ENCODE measurements at places on chromosomes 1 and 21. TPM values are rescaled to one million over a fixed set of nuclear protein-coding genes. Genes with fewer than 3 reads are reported as not detected.
A peak's percentile ranks its signal among the peaks of the same experiment; 100 is the strongest.

DNA sequence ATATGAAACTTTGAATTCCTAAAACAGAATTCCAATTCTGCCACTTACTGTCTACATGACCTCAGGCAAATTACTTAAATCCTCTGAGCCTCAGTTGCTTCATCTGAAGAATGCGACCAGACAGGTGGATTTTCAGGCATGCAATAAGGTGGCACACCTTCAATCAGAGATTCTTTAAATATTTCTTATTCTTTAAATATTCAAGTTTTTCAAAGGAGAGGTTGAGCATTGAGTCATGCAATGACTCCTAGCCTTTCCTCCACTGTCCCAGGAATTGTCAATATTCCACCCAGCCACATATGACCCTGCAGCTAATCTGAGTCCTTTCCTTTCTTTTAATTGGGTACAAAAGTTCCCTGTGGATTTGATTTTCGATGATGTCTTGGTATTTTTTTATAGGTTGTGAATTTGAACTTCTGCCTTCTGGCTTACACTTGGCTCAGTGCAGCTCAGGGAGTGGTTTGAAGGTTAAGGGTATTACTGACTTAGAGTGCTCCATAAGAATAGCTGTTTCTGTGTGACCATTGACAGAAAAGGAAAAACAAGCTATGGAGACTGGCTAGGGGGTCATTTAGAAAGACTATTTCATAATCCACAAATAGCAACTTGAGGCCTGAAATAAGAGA, 52.2 kb upstream of the PRDX6 start:
- peaks cover 29% of the 10 kb centered on the region for H3K4me1 ChIP-seq
- no peak for DNase-seq
- H3K4me3 ChIP-seq: no peak overlapping the region
- no peaks in the 10 kb centered on the region for H3K36me3 ChIP-seq

DNA sequence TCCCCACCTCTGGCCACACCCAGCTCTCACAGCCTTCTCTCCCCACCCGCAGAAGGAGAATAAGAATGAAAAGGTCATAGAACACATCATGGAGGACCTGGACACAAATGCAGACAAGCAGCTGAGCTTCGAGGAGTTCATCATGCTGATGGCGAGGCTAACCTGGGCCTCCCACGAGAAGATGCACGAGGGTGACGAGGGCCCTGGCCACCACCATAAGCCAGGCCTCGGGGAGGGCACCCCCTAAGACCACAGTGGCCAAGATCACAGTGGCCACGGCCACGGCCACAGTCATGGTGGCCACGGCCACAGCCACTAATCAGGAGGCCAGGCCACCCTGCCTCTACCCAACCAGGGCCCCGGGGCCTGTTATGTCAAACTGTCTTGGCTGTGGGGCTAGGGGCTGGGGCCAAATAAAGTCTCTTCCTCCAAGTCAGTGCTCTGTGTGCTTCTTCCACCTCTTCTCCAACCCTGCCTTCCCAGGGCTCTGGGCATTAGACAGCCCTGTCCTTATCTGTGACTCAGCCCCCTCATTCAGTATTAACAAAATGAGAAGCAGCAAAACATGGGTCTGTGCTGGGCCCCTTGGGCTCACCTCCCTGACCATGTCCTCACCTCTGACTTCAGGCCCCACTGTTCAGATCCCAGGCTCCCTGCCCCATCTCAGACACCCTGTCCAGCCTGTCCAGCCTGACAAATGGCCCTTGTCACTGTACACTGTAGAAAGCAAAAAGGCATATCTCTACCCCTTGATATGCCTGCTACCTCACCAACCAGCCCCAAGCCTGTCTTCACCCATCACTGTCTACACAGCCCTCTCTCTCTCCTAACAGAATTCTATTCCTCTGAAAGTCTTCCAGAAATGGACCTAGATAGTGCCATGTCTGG, 3.2 kb downstream of the S100A9 start:
- H3K36me3 ChIP-seq: no peaks in the 10 kb centered on the region
- no peak for DNase-seq
- H3K27me3 ChIP-seq: peaks cover 33% of the 10 kb centered on the region
- H3K27ac ChIP-seq: no peak overlapping the region

DNA sequence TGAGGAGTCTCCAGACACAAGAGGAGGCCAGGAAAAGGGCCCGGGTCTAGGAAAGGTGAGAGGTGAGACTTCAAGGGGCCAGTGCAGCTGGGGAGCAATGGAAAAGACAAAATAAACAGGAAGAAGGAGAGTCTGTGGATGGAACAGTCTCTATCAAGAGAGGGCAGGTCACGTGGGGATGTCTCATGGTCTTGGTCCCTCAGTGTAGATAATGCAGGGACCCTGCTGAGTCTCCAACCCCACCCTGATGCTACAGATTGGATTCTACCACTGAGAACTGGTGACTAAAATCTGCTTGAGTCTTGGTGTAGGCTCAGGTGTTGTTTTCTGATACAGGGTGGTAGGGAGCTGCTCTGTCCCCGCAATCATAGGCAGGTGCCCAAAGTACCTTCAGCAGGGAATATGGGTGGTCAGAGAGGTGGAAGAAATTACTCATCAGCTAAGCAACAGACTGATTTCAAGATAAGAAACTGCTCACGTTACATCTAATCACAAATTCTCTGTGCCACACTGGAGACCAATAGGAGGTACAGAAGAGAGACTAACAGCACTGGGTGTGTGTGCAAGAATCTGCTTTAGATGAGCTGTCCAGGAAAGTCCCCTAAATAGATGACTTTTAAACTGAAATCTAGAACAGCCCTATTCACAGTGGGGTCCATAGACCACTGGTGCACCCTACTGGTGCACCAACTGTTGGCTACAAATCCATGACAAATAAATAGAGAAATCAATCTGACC, 101.5 kb upstream of the TLR5 start:
- no peak overlapping the region for H3K27ac ChIP-seq
- no peaks in the 10 kb centered on the region for H3K4me1 ChIP-seq
- no peak overlapping the region for H3K4me3 ChIP-seq
- peaks cover 26% of the 10 kb centered on the region for H3K27me3 ChIP-seq
- no peaks in the 10 kb centered on the region for H3K36me3 ChIP-seq
- DNase-seq: no peak

DNA sequence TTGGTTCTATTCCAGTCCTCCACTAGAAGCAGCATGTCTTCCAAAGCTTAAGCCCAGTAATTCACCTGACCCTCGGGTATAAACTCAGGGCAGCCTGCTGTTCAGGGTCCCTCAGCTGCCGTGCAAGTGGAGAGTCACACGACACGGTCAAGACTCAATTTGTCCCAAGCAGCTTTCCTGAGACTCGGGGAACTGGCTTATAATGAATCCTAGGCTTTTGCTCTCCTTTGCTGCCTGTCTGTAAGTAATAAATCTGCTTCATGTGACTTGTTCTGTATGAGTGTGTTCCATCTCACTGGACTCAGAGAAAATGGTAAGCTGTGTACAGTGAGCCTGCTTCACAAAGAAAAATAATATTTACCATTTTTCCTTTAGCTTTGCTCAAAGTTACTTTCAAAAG, 119.8 kb downstream of the CYYR1 start:
- H3K36me3 ChIP-seq: no peaks in the 10 kb centered on the region
- DNase-seq: no peak
- no peak overlapping the region for H3K4me3 ChIP-seq
- no peaks in the 10 kb centered on the region for H3K4me1 ChIP-seq

DNA sequence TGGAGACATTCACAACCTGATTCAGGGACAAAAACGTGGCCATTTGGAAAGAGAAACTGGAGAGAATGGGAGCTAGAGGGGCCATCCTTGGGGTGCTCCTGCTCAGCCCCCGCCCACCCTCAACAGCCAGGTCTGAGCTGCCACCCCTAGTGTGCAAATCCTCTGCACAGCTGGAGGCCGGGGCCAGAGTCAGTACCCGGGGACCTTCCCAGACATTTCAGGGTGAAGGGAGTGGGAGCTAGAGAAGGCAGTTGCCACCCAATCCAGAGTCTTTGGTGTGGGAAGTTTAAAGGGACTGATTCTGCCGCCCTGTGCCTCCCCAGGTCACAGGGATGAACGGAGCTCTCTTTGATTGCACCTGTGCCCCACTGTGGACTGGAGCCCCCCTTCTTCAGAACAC, 397.4 kb downstream of the MATN1 start:
- no peaks in the 10 kb centered on the region for H3K36me3 ChIP-seq
- no peaks in the 10 kb centered on the region for H3K4me1 ChIP-seq
- H3K27me3 ChIP-seq: peaks cover 4% of the 10 kb centered on the region
- no peak for DNase-seq

GRCh38 chr1:50968821-50969610, 1.0 kb upstream of the CDKN2C start:
- H3K4me1 ChIP-seq: peaks cover 18% of the 10 kb centered on the region
- H3K4me3 ChIP-seq: peak overlapping the region; percentile 98
- DNase-seq: peak; percentile 63
- peaks cover 10% of the 10 kb centered on the region for H3K36me3 ChIP-seq
- H3K27ac ChIP-seq: peak overlapping the region; percentile 87

GRCh38 chr1:24963099-24963872, 33.2 kb upstream of the RUNX3 start:
- DNase-seq: no peak
- no peaks in the 10 kb centered on the region for H3K36me3 ChIP-seq
- H3K4me3 ChIP-seq: peak overlapping the region; percentile 76

GRCh38 chr1:5939271-5940170, 52.7 kb downstream of the NPHP4 start:
- H3K36me3 ChIP-seq: peaks cover 3% of the 10 kb centered on the region
- H3K27me3 ChIP-seq: no peaks in the 10 kb centered on the region
- H3K4me1 ChIP-seq: no peaks in the 10 kb centered on the region
- H3K4me3 ChIP-seq: no peak overlapping the region
- no peak overlapping the region for H3K27ac ChIP-seq
- DNase-seq: no peak

GRCh38 chr1:239269706-239270105, 116.7 kb upstream of the CHRM3 start:
- H3K27ac ChIP-seq: no peak overlapping the region
- DNase-seq: no peak
- H3K27me3 ChIP-seq: no peaks in the 10 kb centered on the region
- H3K4me1 ChIP-seq: no peaks in the 10 kb centered on the region
- H3K4me3 ChIP-seq: no peak overlapping the region

DNA sequence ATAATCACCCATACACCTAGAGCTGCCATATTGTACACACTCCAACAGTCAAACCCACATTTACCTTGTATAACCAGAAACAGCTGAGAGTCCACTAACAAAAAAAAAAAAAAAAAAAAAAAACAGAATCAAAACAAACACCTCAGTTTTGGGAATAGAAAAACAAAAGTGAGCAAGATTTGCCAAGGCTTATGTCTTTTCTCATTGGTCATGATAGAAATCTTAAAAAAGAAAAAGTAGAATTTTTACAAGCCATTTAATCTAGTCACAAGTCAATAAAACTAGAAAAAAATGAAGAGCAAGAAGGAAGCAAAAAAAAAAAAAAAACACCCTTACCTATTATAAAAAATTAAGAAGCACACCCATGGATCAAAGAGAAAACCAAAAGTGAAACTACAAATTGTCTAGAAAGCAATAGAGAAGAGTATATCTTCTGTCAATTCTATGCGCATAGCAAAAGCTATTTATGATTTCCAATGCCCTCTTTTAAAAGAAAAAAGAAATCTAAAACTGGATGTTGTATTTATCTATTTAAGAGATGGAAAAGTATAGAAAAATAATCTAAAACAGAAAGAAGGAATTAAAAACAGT, 113.2 kb upstream of the GALNT2 start:
- peaks cover 2% of the 10 kb centered on the region for H3K4me1 ChIP-seq
- no peak overlapping the region for H3K27ac ChIP-seq

DNA sequence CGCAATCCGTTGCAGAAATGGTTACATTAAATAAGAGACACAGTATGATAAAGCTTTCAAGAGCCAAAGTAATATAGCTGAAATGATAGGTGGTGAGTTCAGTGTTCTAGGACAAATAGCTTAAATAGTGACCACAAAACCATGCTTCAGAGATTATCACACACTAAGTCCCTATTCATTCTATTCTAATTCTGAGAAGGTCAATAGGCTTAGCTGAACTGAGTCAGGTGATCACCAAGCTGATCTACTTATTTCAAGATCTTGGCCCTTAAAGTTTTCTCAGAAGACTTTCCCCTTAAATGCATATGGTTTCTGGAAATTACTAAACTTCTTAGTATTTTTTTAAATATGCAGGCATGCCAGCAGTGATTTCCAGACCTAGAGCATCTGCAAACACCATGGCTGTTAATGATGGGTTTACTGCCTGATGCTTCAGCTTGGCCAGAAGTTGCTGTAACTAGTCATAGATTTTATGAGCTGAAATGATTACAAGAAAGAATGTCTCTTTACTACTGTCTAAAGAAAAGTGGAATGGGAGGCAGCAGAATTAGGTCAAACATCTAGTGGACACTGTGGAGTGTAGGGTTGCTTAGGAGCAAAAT, 242.9 kb downstream of the ST6GALNAC3 start:
- H3K4me1 ChIP-seq: no peaks in the 10 kb centered on the region
- no peak for DNase-seq
- peaks cover 5% of the 10 kb centered on the region for H3K36me3 ChIP-seq
- no peak overlapping the region for H3K4me3 ChIP-seq
- no peak overlapping the region for H3K27ac ChIP-seq

DNA sequence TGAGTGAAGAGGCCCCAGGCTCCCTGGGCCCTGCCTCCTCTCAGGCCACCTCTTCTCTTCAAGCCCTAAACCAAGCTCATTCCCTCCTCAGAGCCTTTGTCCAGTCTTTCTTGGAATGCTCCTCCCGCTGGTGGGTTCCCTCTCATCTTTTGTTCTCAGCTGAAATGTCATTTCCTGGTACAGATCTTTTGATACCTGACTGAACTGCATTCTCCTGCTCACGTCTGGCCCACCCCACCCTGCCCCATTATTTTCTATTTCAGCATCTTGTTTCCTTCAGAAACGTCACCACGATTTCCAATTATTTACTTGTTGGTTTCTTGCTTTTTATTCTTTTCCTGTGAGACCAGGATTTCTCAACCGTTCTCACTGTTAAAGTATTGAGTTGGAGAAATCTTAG, 16.4 kb downstream of the LAMB3 start:
- no peaks in the 10 kb centered on the region for H3K36me3 ChIP-seq
- no peak for DNase-seq
- H3K27me3 ChIP-seq: peaks cover 11% of the 10 kb centered on the region
- H3K4me3 ChIP-seq: no peak overlapping the region

- no peaks in the 10 kb centered on the region for H3K36me3 ChIP-seq
- H3K4me1 ChIP-seq: no peaks in the 10 kb centered on the region
- no peak overlapping the region for H3K4me3 ChIP-seq
These were observed 438.8 kb downstream of the DPYD start for GRCh38 chr1:97482022-97482421.

DNA sequence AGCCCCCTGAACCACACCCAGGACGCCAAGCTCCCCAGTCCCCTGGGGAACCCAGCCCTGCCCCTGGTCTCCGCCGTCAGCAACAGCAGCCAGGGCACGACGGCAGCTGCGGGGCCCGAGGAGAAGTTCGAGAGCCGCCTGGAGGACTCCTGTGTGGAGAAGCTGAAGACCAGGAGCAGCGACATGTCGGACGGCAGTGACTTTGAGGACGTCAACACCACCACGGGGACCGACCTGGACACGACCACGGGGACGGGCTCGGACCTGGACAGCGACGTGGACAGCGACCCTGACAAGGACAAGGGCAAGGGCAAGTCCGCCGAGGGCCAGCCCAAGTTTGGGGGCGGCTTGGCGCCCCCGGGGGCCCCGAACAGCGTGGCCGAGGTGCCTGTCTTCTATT, 42.7 kb upstream of the ARHGEF16 start:
- H3K27me3 ChIP-seq: no peaks in the 10 kb centered on the region
- no peak overlapping the region for H3K4me3 ChIP-seq
- H3K36me3 ChIP-seq: no peaks in the 10 kb centered on the region
- H3K4me1 ChIP-seq: no peaks in the 10 kb centered on the region

GRCh38 chr1:152501704-152502103, 8.9 kb upstream of the LCE5A start:
- no peaks in the 10 kb centered on the region for H3K36me3 ChIP-seq
- H3K4me1 ChIP-seq: no peaks in the 10 kb centered on the region

The TTC39A gene
- total RNA-seq: 0.38 TPM

The S100A4 gene
- 398 TPM for total RNA-seq

The MAP1LC3C gene
- not detected for total RNA-seq

The TIE1 gene
- total RNA-seq: not detected

The CACYBP gene
- total RNA-seq: 90.9 TPM

The SPRR1A gene
- total RNA-seq: not detected

The FALEC gene
- 1.1 TPM for total RNA-seq

The IRF6 gene
- 0.42 TPM for total RNA-seq

Measured in activated B cell treated with CpG ODN at 0.5 μM for 24 hours (primary cell).